ENCODE measurements at places on chromosomes 12 and 14.
A peak's percentile ranks its signal among the peaks of the same experiment; 100 is the strongest.

GRCh38 chr14:103512701-103513611, 9.7 kb downstream of the CKB start:
- no peaks in the 10 kb centered on the region for H3K4me1 ChIP-seq
- H3K27ac ChIP-seq, result no peak overlapping the region
- peaks cover under 1% of the 10 kb centered on the region for H3K36me3 ChIP-seq
- no peak for DNase-seq

DNA sequence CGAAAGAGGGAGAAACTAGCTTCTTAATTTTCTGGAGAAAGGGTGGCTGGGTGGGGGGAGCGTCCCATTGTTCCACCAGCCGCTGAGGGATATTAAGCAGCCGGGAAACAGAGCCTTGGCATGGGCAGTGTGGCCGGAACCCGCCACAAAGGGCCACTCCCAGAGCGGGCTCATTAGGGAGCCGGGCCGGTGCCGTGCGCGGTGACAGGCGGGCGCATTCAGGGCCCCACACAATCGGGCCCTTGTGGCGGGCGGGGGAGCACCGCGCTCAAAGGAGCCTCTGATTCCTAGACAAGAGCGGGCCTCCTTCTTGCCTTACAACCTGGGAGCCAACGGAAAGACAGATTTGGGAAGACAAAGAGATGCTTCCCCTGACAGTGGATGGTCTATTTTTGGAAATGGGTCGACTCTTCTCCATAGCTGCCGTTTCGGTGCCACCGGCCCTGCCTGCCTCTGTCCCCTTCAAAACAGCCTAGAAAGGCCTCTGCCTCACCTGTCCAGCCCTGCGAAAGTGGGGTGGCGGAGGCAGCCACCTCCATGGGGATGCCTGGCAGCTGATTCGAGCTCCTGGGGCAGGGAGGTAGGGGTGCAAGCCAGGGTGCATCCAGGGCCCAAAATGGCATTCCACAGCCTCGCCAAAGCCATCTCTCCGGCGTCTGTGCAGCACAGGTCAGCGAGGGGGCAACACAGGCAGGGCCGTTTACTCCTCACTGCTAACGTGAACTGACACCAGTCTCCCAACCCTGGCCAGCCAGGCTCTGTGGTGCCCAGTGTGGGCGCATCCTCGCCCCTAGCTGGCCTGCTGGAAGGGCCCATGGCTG, 10.9 kb downstream of the CCDC85C start:
- no peaks in the 10 kb centered on the region for H3K36me3 ChIP-seq
- peaks cover 5% of the 10 kb centered on the region for H3K4me1 ChIP-seq
- no peaks in the 10 kb centered on the region for H3K27me3 ChIP-seq

DNA sequence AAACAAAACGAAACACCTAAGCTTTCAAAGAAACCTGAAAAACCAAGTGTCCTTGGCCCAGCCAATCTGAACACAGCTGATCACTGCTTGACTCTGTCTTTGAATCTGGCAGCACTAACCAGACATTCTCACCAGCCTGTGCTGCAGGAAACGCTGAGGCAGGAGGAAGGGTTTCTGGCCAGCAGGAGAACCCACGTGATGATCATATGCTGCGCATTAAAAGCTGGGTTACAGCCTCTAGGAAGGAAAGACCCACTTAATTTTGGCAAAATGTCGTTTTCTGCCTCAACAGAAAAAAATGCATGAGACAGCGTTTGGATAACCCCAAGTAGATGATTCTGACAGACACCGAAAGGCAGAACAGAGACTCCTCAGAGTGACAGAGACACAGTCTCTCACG, 9.8 kb downstream of the APPL2 start:
- H3K27me3 ChIP-seq, result no peaks in the 10 kb centered on the region
- H3K4me1 ChIP-seq, result no peaks in the 10 kb centered on the region
- H3K4me3 ChIP-seq, result no peak overlapping the region
- no peak overlapping the region for H3K27ac ChIP-seq

- no peak overlapping the region for H3K27ac ChIP-seq
- DNase-seq, result no peak
- peaks cover 16% of the 10 kb centered on the region for H3K4me1 ChIP-seq
- no peak overlapping the region for H3K4me3 ChIP-seq
Observed at GRCh38 chr12:116266168-116266601, 11.3 kb downstream of the MED13L start.

- no peak for DNase-seq
- H3K4me3 ChIP-seq, result no peak overlapping the region
- H3K36me3 ChIP-seq, result peaks cover 2% of the 10 kb centered on the region
- no peak overlapping the region for H3K27ac ChIP-seq
- H3K4me1 ChIP-seq, result no peaks in the 10 kb centered on the region
- no peaks in the 10 kb centered on the region for H3K27me3 ChIP-seq
Observed at GRCh38 chr14:75881994-75882393, 99.8 kb downstream of the TGFB3 start.

DNA sequence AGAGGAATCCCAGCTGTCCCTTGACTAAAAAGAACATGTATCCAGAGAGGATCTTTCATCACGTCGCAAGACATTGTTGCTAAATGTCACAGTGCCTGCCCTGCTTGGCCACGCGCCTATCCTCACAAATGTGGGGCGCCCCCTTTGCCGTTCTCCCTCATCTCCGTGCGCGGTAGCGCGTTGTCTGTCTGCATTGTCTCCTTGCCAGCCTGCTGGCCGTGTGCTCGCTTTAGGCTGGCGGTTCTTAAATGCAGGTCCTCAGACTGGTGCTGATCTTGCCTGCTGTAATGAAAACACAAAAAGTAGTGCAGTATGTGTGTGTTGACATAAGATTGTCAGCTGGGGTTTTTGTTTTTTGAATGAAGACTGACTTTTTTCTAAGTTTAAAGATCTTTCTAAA, 198.2 kb upstream of the RGS6 start:
- H3K4me3 ChIP-seq, result no peak overlapping the region
- no peaks in the 10 kb centered on the region for H3K27me3 ChIP-seq
- no peak for DNase-seq
- no peaks in the 10 kb centered on the region for H3K4me1 ChIP-seq
- no peak overlapping the region for H3K27ac ChIP-seq

GRCh38 chr12:40222247-40222646, 2.5 kb upstream of the LRRK2 start:
- DNase-seq, result no peak
- no peaks in the 10 kb centered on the region for H3K4me1 ChIP-seq
- peaks cover 8% of the 10 kb centered on the region for H3K27me3 ChIP-seq
- H3K36me3 ChIP-seq, result no peaks in the 10 kb centered on the region

DNA sequence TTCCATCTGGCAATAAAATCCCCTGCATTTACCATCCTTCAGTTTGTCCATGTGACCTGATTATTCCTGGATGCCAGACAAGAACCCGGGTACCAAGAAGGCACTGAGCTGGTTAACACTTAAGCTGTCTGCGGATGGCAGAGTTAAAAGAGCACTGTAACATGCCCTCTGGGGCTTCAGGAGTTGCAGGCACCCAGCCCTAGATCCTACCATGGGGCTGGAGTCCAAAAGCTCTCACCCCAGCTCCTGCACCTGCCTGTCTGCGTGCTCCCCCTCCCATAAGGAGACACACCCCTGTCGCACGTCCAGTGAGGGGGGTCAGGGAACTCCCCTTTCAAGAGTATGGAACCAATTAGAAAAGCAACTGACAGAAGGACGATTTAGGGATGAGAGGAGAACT, 14.6 kb upstream of the FBXO34 start:
- H3K27me3 ChIP-seq, result peaks cover 2% of the 10 kb centered on the region
- no peak overlapping the region for H3K4me3 ChIP-seq
- H3K4me1 ChIP-seq, result no peaks in the 10 kb centered on the region

DNA sequence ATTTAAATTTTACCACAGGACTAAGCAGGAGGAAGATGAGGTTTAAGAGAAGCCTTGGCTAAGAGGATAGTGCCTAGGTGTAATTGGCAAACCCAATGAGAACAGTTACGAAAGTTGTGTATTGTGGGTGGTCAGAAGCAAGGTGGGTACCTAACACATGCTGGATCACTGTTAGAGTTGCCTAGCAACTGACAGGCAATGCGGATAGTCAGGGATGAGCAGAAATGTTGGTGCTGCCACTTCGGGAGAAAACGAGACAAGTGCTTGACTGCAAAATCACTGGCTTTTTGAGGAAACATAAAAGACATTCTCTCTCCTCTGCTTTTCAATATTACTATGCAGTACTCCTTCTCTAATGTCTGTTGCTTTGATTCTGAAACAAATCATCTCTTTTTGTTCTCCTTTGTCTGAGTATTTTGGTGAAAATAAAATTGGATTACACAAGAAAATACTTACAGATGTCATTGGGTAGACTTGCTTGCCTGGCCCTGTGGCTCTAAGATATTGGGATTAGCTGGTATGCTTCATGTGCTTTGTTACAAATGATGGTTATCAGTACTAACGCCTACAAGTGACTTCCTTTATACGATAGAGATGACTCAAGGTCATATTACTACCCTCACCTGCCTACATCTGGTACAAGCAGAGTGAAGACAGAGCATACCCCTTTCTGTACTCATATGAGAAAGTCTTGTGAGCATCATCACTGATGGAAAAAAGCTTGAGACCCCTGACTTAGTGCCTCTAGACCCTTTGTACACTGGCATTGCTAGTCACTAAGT, 48.0 kb downstream of the TDP1 start:
- H3K27me3 ChIP-seq, result no peaks in the 10 kb centered on the region
- no peak overlapping the region for H3K4me3 ChIP-seq
- no peak overlapping the region for H3K27ac ChIP-seq
- DNase-seq, result no peak
- H3K36me3 ChIP-seq, result peaks cover 47% of the 10 kb centered on the region

DNA sequence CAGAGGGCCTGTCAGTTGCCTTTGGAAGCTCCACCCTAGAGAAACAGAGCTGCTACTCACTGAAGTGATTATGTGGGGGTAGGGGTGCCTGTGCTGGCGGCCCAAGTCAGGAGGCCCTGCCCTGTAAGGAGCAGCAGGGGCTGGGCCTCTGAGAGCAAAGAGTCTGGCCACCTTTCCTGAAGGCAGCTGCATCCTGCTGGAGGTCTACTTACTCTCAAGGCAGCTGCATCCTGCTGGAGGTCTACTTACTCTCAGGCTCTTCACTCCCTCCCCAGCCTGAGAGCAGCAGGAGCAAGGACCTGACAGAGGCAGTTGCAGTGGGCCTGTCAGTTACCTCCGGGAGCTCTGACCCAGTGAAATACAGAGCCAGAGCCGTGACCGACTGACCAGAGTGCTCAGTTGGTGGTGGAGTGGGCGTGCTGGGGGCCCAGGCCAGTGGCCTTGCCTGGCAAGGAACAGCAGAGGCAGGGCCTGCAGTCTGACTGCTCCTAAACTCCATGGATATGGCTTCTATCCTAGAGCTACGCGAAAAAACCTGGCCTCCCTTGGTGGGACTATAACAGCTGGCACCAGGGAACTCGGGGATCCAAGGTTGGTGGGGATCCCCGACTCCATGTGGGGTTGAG, 32.3 kb downstream of the RAD51B start:
- no peaks in the 10 kb centered on the region for H3K4me1 ChIP-seq
- H3K27ac ChIP-seq, result no peak overlapping the region
- no peak overlapping the region for H3K4me3 ChIP-seq
- H3K36me3 ChIP-seq, result no peaks in the 10 kb centered on the region
- H3K27me3 ChIP-seq, result no peaks in the 10 kb centered on the region

- no peaks in the 10 kb centered on the region for H3K4me1 ChIP-seq
- no peak overlapping the region for H3K27ac ChIP-seq
- H3K36me3 ChIP-seq, result no peaks in the 10 kb centered on the region
- H3K27me3 ChIP-seq, result no peaks in the 10 kb centered on the region
- no peak for DNase-seq
Observed at GRCh38 chr12:15334225-15334624, 11.9 kb downstream of the PTPRO start.

DNA sequence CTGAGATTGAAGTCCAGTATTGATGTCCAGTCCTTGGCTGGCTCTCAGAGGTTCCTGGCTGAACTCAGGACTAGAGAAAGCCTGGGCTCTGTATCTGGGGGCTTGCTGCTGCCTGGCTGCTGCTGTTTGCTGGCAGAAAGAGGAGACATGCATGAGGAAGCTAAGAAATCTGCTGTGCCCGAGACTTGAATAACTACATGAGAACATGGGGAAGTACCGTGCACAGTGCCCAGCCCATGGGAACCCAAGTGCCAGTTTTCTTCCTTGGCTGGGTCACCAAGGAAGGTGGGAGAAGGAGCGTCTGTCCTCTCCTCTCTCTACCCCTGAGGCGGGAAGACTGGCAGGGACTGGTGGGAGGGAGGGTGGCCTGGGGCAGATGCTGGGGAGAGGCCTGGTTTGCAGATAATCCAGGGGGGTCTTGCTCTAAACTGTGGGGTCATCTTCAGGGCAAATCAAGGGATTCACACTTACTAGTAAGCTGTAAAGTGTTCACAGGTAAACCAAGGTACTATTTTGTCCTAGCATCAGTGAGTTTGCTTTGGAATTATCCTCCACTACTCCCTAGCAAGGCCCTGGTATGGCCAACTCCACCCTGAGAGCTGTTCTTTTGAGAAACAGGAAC, 13.8 kb upstream of the ZFP36L1 start:
- no peak for DNase-seq
- H3K4me3 ChIP-seq, result no peak overlapping the region
- no peaks in the 10 kb centered on the region for H3K36me3 ChIP-seq
- H3K4me1 ChIP-seq, result peaks cover 4% of the 10 kb centered on the region
- H3K27ac ChIP-seq, result no peak overlapping the region

DNA sequence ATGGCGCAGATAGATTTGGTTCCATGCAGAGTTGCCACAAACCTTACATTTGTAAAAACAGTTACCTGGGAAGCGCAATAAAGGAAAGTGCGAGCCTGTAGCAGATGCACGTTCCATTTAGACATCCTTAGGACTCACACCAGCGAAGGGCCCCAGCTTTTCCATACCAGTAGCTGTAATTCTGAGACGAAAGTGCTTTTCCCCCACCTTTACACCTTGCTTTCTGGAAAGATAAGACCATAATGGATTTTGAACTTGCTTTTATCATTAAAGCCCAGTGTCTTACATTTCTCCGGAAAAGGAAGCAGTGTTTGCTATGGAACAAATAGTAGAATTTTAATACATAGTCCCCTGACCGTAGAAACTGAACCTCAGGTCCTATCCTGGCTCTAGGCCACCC, 616 bp upstream of the CCDC77 start:
- H3K27me3 ChIP-seq, result no peaks in the 10 kb centered on the region
- H3K36me3 ChIP-seq, result no peaks in the 10 kb centered on the region
- no peak for DNase-seq
- H3K4me1 ChIP-seq, result peaks cover 8% of the 10 kb centered on the region
- H3K27ac ChIP-seq, result no peak overlapping the region
- peak overlapping the region; percentile 97 for H3K4me3 ChIP-seq

DNA sequence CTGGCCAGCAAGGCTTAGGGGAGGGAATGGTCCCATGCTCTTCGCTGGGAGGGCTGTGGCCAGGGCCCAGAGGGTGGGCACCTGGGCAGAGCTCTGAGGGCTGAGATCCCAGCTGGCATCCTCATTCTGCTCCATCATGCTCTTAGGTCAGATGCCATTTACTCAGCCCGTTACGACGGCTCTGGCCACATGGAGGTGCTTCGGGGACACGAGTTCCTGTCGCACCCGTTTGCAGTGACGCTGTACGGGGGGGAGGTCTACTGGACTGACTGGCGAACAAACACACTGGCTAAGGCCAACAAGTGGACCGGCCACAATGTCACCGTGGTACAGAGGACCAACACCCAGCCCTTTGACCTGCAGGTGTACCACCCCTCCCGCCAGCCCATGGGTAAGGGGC, 30.8 kb upstream of the LRP1-AS start:
- no peaks in the 10 kb centered on the region for H3K36me3 ChIP-seq
- H3K4me3 ChIP-seq, result no peak overlapping the region
- H3K27me3 ChIP-seq, result no peaks in the 10 kb centered on the region
- DNase-seq, result no peak

GRCh38 chr14:77593501-77593961, 22.9 kb downstream of the SPTLC2 start:
- peaks cover 24% of the 10 kb centered on the region for H3K4me1 ChIP-seq
- DNase-seq, result peak; percentile 53
- peak overlapping the region; percentile 63 for H3K27ac ChIP-seq
- no peaks in the 10 kb centered on the region for H3K27me3 ChIP-seq
- H3K4me3 ChIP-seq, result peak overlapping the region; percentile 67

- peaks cover 51% of the 10 kb centered on the region for H3K4me1 ChIP-seq
- H3K4me3 ChIP-seq, result no peak overlapping the region
- no peaks in the 10 kb centered on the region for H3K27me3 ChIP-seq
- DNase-seq, result no peak
- H3K36me3 ChIP-seq, result no peaks in the 10 kb centered on the region
- no peak overlapping the region for H3K27ac ChIP-seq
Observed at GRCh38 chr14:52355016-52355431, 40.9 kb downstream of the PTGER2 start.
